ENCODE measurements at places on chromosomes 11 and 22.

DNA sequence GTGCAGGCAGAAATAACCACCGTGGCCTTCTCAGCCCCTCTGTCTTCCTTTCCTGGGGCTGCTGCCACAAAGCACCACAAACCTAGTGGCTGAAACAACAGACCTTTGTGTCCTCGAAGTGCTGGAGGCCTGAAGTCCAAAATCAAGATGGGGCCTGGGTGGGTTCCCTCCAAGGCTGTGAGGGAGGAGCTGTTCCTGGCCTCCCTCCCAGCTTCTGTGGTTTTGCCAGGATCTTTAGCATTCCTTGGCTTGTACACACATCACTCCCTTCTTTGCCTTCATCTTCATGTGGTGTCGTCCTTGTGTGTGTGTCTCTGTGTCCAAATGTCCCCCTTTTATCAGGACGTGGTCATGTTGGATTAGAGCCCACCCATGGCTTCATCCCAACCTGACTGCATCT is 29.0 kb upstream of the PARVG start:
- DNase-seq: no peak

DNA sequence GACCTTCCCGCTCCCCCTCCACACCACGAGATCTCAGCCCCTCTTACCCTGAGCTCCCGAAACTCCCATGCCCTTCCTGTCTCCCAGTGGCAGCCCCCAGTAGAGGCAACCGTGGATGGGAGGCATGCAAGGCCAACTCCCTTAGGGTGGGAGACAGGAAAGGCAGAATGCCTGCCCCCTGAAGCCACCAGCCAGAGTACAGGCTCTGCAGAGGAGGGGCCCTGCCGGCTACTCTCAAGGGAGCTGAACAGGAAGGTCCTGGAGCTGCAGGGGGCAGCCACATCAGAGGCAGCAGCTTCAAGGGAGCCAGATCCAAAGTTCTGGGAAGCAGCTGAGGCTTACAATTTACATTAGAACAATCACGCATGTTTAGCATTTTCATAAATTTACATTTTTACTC is 38.3 kb downstream of the PDE2A start:
- DNase-seq: no peak

DNA sequence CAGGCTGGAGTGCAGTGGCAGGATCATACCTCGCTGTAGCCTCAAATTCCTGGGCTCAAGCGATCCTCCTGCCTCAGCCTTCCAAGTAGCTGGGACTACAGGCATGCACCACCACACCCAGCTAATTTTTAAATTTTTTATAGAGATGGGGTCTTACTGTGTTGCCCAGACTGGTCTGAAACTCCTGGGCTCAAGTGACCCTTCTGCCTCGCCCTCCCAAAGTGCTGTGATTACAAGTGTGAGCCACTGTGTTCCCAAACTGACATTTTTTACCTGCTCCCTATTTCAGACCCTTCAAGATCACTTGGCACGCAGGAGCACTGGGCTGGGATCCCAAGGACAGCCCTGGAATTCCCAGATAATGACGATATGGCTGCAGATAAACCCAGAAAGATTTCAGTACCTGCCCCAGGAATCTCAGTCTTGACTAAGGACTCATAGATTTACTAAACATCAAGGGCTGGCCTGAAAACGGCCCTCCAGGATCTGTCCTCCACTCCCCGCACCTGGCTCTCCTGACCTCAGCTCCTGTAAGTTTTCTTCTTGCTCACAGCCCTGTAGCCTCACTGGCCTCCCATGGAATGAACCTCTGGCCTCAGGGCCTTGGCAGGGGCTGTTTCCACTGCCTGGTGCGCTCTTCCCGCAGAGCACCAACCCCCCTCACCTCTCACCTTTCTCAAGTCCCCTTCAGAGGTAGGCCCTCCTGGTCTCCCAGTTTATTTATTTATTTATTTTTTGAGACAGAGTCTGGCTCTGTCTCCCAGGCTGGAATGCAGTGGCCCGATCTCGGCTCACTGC is 3.6 kb upstream of the CSNK1E start:
- no peak for DNase-seq

GRCh38 chr22:46961591-46962295 is 199.3 kb downstream of the TBC1D22A start:
- DNase-seq: no peak

DNA sequence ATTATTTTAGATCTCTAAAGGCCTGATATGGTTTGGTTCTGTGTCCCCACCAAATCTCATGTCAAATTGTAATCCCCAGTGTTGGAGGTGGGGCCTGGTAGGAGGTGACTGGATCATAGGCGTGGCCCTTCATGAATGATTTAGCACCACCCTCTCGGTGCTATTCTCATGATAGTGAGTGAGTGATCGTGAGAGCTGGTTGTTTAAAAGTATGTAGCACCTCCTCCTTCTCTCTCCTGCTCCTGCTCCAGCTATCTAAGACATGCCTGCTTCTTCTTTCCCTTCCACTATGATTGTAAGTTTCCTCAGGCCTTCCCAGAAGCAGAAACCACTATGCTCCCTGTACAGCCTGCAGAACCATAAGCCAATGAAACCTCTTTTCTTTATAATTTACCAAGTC is 114.1 kb downstream of the SERGEF start:
- DNase-seq: no peak

DNA sequence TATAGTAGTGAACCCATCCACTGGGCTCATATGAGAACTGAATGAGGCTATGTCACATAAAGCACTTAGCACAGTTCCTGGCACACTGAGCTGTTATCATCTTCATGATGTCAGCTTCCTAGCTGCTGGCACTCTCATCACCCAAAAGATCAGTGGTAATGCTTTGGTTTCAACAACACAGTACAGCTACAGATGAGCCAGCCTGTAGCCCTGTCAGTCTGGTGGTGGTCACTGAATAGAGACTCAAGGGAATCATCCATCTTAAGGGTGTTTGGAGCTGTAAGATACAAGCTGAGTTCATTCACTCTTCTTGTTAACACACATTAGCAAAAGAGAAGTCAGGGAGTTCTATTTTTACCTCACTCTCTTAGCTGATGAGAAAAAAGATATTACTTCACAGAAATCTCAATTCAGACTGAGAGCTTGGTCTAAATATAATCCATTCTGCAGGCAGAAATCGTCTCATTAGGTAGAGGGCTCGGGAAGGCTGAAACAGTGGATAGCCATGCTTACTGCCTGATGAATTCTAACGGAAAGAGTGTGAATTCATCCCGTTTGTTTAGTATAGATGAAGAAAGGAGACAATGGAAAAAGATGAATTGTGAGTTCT is 6.3 kb upstream of the SLC1A2 start:
- no peak for DNase-seq

DNA sequence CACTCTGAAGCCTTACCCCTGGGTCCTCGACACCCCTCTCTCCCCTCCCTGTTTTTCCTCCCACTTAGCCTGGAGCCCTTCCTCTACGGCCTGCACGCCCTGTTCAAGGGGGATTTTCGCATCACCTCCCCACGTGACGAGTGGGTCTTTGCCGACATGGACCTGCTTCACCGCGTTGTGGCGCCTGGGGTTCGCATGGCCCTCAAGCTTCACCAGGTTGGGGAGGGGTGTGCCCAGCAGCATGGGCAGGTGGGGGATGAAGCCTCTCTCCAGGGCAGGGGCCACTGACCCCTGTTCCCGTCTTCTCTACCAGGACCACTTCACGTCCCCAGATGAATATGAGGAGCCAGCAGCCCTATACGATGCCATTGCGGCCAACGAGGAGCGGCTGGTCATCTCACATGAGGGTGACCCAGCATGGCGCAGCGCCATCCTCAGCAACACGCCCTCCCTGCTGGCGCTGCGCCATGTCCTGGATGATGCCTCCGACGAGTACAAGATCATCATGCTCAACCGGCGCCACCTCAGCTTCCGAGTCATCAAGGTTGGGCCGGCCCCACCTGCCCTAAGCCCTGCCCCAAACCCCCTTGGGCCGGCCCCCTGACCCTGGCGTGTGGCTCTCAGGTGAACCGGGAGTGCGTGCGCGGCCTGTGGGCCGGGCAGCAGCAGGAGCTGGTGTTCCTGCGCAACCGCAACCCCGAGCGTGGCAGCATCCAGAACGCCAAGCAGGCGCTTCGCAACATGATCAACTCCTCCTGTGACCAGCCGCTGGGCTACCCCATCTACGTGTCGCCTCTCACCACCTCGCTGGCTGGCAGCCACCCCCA is 2.8 kb upstream of the SIPA1 start:
- DNase-seq: no peak

GRCh38 chr11:85672105-85672902 is 7.4 kb upstream of the CREBZF start:
- DNase-seq: no peak

DNA sequence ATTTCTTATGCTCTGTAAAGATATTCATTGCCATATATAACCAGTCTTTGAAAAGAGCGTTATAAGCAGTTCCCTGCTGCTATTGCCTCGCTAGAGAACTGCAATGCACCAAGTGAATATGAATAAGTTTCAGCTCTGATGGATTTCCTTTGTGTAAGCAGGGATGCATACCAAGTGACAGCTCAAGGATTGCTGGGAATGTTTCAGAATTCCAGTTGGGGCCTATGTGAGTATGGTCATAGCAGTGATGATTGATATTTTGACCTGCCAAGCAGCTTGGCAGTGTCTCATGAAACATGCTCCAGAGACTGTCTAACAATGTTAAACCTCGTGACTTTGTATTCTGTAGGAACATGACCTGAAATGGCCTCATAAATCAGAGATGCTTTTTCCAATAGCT is 312.6 kb downstream of the C11orf87 start:
- no peak for DNase-seq

- no peak for DNase-seq
Observed at GRCh38 chr11:129768356-129768755, 47.3 kb upstream of the TMEM45B start.

GRCh38 chr11:206526-207207 is 532 bp downstream of the BET1L start:
- DNase-seq: peak; percentile 43

Measured in GM12865 (cell line).